ENCODE measurements at places on chromosomes 13 and 19.

DNA sequence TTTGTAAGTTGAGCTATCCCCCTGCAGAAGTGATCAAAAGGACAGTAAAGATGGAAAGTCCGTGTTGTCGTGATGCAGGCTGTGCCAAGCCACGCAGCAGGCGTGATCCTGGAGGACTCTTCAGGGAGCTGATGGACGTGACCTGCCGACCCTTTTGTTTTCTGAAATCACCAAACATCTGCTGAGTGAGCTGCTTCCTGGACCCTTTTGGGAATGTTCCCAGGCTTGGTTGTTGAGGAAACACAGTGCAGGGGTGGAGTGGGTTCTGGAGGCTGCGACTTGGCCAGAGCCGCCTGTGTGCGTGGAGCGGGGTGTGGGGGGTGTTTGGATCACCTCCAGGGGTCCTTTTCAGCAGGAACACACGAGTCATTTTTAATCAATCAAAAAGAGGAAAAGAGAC, 15.4 kb upstream of the CPAMD8 start:
- DNase-seq = peak; percentile 9

GRCh38 chr13:33015791-33016323, 366 bp upstream of the KL start:
- DNase-seq = no peak

- DNase-seq = no peak
Measured at GRCh38 chr13:82438320-82438719, 1444.0 kb downstream of the SLITRK1 start.

GRCh38 chr19:51750400-51751094, 1.1 kb downstream of the FPR1 start:
- DNase-seq = no peak

GRCh38 chr19:17967257-17968051, 547 bp downstream of the KCNN1 start:
- no peak for DNase-seq

DNA sequence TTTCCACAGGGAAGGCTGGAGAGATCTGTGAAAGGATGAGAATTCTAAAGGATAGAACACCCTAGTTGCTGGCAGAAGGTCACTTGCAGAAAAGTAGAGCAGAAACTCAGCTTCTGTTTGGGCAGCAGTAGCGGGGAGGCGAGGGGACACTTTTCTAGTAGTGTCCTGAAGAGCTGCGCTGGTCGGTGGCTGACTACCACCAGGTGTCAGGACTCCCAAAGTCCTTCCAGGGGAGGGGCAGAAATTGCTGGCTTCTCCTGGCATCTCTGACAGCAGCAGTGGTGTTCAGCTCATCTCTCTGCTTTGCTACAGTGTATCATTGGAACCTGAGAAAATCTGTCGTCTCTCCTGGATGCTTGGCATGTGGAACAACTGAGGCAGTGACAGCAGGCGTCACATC, 120.9 kb downstream of the ZDHHC20 start:
- no peak for DNase-seq

DNA sequence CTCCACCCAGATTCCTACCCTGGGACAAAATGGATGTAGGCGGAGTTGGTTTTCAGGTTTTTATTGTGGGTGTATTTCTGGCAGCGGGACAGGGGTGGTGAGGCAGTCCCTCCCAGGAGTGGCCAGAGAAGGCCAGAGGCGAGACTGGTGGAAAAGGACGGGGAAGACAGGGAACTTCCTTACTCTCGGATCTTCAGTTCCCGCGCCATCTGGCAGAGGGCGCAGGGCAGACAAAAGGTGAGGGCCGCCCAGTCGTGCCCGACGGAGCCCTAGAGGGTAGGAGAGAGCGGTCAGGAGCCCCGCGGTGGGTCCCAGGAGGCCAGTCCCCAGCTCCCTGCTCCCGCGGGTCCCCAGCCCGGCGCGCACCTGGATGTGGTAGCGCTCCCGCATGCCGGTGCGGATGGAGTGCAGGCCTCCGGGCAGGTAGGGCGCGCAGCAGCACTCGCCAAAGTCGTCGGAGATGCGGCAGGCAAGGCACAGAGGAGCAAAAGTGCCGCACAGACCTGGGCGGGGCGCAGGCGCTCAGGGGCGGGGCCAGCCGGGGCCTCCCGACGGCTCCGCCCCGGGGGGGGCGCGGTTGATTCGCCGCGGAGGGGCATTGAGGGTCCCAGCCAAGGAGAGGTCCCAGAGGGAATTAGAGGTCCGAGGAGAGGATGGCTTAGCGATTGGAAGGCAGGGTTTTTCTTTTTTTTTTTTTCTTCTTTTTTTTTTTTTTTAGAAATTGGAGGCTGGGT, 3.0 kb downstream of the CNFN start:
- DNase-seq = peak; percentile 75

- DNase-seq = no peak
Measured at GRCh38 chr13:25085125-25085742, 10.7 kb upstream of the PABPC3 start.

DNA sequence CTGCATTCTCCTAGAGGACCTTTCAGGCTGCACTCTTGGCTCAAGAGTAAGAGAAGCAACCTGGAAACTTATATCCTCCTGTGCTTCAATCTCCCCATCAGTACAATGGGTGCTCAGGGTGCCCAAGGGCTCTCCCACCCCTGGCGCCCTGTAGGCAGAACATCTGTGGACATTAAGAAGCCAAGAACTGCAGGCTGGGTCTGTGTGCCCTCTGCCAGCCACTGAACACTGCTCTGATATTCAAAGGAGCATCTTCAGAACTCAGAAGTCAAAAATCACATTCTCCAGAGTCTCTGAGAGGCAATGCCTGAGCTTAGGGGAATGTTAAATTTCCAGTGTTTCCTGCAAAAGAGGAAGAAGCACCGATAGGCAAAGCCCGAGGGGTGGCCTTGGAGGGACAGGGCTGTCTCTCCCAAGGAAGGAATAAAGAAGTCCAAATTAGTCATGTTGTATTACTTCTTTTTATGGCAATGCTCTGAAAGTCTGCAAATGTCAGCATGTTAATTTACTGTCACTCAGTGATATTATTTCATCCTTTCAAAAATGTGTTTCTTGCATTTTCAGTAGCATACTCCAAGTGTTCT, 88.1 kb downstream of the TSHZ3 start:
- no peak for DNase-seq

DNA sequence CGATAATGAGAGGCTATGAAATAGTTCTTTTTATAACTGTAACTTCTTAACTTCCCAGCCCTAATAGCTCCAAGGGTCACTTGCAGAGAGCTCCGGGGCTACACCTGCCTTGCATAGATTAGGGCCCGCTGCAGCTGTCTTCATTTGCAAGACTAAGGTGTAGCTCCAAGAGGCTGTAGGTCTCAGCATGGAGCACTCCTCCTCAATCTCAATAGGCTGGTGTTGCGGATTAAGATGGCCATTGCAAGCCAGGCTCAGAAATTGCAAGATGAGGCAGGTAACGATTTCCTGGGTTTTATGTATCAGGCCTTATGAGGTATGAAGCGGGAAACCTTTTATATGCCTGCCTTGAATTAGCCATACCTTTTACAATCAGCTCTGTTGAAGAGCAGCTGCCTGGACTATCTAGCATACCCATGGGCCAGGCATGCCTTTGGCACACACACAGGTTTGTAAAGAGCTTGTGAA, 185.7 kb downstream of the TM9SF2 start:
- DNase-seq = no peak

DNA sequence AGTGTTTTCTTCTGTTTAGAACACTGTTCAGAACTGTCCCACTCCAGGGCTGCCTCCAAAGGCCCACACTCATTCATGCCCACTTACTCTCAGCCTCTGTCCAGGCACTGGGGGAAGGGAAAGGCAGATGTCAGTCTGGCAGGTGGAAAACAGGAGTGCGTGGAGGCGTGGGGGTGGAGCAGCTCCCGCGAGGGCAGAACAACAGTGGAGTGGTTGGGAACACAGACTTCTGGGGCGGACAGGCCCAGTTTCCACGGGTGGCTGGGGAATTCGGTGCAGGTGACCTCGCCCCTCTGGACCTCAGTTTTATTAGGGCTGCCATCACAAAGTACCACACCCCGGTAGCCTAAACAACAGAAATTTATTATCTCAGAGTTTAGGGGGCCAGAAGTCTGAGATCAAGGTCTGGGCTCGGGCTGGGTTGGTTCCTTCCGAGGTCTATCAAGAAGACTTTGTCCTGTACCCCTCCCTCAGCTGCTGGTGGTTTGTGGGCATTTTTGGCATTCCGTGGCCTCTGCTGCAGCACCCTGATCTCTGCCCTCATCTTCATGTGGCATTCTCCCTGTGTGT, 59.7 kb downstream of the SIPA1L3 start:
- DNase-seq = no peak

DNA sequence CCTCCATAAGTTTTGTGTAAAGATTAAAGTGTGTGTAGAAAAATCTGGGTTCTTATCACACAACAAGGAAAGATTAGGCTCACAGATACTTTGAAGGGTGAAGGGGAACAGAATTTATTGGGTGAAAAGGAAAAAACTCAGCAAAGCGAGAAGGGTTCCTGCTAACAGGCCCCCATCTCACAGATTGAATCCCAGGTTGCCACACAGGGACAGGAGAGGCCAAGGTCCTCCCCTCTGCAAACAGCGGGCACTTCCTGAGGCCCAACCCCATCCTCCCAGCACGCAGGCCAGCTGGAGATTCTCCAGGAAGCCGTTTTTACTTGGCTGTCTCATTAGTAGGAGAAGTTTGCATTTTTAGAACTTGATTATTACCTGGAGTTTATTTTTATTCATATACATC, 15.2 kb upstream of the ERCC5 start:
- DNase-seq = no peak
